Hepatic stellate cell (primary cell): ENCODE measurements at places on chromosomes 16 and 17.

GRCh38 chr17:72351884-72352346 lies 231.1 kb downstream of the SOX9 start:
- no peak for DNase-seq

GRCh38 chr17:78063489-78063888 lies 65.1 kb downstream of the TMC6 start:
- no peak for DNase-seq

GRCh38 chr17:47699536-47699840 lies 5.5 kb downstream of the TBKBP1 start:
- no peak for DNase-seq

DNA sequence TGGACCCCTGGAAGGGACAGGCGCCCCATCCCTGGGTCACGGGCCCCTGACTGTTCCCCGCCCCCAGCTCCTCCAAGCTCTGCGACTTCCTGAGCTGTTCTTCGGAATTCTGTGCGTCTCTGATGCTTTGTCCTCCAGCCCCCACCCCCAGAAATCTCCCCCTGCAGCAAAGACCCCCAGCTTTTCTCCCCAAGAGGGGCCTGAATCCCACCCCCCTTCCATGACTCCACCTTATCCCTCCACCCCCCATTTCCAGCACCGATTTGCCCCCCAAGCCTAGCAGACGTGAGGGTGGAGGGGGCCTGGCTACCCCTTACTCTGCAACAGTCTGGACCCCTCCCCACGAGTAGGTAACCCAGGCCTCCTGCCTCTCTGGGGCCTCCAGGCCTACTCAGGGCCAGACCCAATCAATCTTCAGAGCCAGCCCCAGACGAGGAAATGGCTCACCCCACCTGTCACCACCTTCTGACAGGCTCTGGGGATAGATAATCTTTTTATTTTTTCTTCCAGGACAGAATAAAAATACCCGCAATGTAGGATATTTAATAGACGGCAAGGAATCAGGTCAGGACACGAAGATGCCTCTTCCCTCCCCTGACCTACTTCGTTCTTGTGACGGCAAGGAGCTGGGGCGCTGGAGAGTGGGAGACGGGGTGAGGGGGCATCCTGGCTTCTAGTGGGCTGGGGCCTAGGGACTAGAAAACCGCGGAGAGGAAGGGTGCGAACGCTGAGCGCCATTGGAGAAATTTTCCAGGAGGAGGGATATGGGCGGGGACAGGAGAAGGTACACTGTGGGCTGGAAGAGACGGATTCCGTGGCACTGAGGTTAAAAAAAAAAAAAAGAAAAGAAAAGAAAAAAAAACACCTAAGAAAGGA lies 744 bp upstream of the PLXDC1 start:
- no peak for DNase-seq

DNA sequence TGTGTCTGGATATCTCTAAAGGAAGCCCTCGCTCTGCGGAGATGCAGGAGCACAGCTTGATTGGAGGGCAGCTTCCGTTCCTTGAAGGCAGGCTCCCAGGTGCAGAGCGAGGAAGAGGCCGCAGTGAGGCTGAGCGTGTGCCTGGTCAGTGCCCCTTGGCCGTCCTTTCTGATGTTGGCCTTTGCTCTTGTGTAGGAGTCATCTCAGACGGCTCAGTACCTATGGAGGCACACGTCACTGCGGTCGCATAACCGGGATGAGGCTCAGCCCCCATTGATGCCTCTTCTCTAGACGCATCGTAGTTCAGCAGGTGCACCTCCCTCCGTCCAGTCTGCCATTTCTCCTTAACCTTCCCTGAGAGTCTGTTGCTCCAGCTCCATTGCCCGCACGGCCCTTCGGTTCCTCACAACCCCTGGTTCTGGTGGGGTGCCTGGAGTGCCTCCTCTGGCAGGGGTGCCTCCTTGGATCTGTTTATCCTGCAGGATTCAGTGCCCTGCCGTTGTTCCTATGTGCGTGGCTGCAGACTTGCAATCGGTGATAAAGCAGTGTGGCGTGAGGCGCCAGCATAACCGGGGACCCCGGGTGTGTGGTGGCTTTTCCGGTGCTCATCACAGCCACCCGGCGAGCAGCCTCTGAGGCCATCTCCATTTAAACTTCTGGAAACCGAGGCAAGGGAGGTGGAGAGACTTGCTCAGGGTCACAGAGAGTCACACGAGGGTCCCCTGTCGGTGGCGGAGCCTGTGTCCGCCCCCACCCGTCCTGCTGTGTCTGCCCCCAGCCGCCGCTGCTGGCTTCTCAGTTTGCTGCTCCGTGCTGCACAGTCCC lies 188.8 kb upstream of the CHMP6 start:
- no peak for DNase-seq

GRCh38 chr17:49820773-49821172 lies 27.1 kb downstream of the TAC4 start:
- no peak for DNase-seq

DNA sequence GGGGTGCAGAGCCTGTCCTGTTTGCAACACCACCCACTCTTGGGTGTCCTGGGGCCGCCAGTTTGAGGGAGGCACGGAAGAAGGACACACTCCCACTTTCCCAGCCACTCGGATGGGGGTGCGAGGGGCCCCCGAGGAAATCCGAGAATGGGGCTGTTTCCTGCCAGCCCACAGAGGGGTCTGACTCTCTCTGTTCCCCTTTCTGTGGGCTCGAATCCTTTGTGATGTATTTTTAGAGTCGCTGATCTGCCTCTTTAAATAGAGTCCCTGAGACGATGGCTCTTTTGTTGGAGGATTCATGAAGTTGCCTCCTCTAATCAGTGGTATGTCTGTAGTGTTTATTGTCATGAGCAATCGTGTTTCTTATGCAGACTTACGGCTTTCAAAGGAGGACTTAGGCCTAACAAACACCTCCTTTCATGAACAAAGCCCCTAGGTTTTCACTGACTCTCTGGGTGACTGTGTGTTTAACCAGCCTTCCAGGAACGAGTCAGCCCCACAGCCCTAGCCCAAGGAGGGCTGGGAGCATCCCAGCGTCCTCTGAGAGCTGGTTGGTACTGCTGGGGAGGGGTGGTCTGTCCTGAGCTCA lies 29.1 kb downstream of the CIBAR2 start:
- DNase-seq: no peak

- no peak for DNase-seq
These were observed 4.3 kb upstream of the PABPN1L start for GRCh38 chr16:88870608-88871348.
